Left lobe of liver (tissue), 2 donors: ENCODE measurements at places on chromosomes 6 and 20.
A peak's percentile ranks its signal among the peaks of the same experiment; 100 is the strongest.

- DNase-seq: peak; percentile 51
Observed at GRCh38 chr6:136822046-136822375, 381 bp upstream of the PEX7 start.

DNA sequence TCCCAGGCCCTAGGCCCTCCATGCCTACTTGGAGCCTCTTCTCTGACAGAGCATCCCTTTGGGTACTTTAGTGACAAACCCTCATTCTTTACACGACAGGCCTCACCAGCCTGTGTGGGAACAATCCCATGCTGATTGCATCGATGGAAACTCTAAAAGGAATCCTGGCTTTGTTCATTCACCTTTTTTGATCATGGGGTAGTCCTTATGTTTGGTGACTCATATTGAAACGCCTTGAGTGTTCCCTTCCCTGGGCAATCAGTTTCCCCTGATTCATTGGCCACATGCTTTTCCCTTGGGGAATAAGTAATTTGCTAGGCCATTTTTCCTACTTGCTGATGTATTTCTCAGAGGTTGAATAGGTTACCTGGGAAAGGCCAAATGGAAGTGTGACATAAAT, 14.7 kb upstream of the TNFAIP3 start:
- DNase-seq: no peak

- DNase-seq: peak; percentile 77
Observed at GRCh38 chr6:160254467-160255312, 3.9 kb downstream of the SLC22A2 start.

DNA sequence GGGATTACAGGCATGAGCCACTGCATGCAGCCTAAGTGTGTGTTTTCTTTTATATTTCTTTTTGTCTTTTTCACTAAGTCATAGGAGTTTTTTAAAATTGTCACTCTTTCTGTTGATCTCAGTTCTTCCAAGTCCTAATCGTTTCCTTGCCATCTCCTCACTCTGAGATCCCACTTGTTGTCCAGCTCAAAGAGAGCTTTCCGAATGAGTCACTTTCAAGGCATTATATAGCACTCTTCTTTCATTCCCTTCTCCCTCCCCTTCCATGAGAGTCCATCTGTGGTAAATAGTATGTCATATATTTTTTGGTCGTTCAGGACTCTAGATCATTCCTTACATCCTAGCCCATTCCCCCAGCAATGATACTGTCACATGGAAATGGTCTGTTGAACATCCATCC, 4.3 kb downstream of the VAPB start:
- no peak for DNase-seq

- DNase-seq: no peak
Observed at GRCh38 chr6:161128230-161128629, 136.7 kb downstream of the MAP3K4 start.

GRCh38 chr6:105994591-105995390, 91.3 kb upstream of the PRDM1 start:
- no peak for DNase-seq

DNA sequence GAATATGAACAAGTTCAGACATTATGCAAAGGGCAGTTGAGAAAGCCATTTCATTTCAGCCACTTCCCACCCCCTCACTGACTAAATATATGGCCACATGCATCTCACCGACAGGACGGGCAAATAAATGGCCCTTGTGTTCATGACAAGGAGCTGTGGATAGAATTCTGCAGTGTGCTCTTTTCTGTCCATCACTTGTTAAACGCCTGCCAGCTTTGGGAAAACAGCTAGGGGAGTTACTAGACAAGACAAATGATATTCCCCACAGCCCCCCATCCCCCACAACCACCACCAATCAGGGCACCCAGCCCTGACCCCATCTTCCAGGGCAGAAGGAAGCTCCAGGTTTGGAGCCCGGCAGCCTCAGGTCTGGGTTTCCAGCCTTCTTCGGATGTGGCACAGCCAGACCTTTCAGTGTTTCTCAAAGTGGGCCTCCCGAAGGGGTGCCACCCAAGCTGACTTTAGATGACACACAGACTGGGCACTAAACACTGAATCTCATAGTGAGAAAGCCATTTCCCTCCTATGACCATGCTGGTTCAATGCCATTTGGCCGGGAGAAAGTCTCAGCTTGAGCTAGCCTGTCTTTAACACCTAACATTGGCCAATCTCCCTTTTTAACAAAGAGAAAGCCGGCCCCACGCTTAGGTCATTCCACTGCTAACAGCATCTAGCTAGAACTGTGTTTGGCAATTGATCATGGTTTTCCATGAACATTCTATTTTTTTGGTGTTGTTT, 4.0 kb upstream of the RIPOR3 start:
- no peak for DNase-seq

- no peak for DNase-seq
Observed at GRCh38 chr6:88761237-88762031, 202.0 kb downstream of the RNGTT start.

DNA sequence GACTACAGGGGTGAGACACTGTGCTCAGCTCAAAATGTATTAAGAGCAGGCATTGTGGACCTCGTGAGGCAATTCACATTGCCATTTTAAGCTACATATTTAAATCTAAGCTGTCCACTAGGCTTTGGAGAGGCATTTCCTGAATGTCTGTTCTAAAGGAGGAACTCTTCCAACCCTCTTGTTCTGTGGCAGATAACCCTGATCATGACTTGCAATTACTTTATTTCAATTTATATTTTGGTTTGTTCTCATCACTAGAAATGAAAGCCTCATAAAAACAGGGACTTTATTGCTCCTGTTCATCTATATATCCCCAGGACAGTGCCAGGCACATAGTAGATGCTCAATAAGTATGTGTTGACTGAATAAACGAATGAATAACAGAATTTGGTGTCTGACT, 84.0 kb upstream of the SALL4 start:
- DNase-seq: no peak

GRCh38 chr6:111884068-111884467, 10.8 kb upstream of the FYN start:
- no peak for DNase-seq

DNA sequence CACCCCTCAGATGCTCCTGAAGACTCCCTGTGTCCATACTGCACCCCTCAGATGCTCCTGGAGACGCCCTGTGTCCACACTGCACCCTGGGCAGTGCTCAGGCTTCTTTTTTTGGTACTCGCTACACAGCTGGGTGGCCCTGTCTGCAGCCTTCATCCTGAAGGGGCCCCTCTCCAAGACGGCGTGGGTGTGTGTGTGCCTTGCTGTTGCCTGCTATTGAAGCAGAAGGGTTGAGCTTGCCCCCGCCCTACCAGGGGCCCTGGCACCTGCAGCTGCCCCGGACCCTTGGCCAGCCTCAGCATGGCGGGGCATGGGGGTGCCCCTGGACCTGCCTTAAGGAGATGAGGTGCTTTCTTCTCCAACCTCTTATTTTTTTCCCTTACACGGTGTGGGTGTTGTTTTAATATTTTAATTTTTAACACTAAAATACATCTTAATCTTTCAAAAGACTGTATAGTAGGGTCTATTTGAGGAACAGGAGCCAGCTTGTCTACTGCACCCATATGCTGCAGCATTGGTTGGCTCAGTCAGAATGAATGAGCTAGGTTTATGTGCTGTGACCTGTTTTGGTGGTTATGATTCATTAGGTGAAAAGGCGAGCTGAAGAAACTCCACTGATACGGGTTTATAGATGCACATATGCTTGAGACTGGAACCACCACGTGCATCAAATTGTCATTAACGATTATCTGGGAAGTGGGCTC, 135.9 kb downstream of the AGPAT4 start:
- no peak for DNase-seq

DNA sequence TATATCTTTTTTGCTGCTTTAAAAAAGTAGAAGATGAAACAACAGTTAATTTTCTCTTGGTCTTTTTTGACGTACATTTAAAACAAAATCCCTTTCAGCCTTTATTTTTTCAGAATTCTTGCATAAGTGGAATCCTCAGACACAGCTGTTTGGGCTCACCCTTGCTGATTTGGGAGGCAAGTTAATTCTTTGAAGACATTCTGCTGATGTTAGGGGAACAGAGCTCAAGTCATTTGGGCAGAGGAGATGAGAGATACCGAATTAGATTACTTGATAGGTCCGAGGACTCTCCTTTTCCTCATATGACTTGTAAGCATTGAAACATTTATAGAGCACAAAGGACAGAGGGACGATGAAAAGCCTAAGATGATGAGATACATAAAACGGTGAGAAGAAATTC, 567.9 kb upstream of the CITED2 start:
- no peak for DNase-seq

- peak; percentile 64 for DNase-seq
Observed at GRCh38 chr20:4720041-4720976, 1.4 kb upstream of the PRND start.

- DNase-seq: no peak
Observed at GRCh38 chr6:120278689-120279396, 929.3 kb upstream of the MAN1A1 start.

GRCh38 chr20:62197801-62198200, 15.0 kb downstream of the MTG2 start:
- DNase-seq: no peak

GRCh38 chr6:131982740-131983259, 31.6 kb upstream of the CCN2 start:
- DNase-seq: no peak

DNA sequence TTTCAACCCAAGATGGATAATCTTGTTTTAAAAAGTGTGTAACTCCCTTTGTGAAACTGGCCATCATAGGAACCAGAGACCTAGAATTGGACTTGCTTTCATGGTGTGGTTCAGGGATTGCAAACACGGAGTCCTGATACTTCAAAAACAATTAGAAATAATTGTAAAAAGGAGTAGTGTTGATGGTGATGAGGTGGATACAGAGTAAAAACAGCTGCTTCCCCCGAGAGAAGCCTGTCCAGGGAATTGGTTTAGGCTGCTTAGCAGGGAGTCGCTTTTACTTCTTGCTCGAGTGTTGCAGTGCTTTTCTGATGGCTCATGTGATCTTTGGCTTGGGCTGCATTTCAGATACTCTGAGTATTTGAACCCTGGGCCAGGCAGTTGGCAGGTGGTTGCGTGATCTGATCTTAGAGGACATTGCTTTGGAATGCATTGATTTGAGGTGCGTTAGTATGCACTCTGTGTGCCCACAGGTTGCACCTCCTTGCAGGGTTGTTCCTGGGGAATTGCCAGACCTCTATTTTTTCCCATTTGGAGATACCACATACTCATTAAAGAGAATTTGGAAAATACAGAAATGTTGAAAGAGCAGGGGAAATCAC, 19.5 kb downstream of the KIF3B start:
- peak; percentile 75 for DNase-seq

GRCh38 chr20:45218124-45218523, 3.0 kb upstream of the SEMG2 start:
- DNase-seq: no peak
